HT-29 (cell line): ENCODE measurements at places on chromosomes 11 and 22.

DNA sequence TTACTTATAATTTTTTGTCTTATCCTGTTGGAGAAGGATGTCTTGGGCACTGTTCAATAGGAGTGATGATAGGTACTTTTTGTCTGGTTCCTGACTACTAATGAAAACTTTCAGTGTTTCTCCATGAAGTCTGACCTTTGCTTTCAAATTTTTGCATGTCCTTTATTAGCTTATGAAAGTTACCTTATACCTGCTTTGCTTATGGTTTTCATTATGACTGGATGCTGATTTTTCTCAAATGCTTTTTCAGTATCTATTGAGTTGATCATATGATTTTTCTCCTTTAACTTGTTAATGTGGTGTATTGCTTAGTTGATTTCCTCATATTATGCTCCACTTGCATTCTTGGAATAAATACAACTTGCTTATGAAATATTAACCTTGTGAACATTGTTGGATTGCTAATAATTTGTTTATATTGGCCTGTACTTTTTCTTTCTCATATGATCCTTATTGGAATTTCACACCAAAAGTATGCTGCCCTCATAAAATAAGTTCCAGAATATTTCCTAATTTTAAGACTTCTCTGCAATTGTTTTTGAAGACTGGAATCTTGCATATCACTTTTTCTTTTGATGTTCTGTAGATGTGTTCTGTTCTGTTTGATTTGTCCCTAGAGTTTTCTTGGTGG is 85.0 kb upstream of the SC5D start:
- DNase-seq: peak; percentile 30

DNA sequence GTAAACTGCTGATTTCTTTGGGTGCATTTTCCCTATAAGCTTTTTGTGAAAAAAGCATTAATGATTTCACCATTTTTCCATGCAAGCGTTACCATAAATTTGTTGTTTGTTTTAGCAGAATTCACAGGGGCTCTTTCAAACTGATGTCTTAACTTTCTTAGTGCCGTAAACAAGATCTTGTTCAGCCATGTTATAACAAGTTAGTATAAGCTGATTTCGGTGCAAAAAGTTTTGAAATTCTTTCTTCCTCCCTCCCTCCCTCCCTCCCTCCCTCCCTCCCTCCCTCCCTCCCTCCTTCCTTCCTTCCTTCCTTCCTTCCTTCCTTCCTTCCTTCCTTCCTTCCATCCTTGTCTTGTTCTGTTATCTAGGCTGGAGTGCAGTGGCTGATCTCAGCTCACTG is 71.7 kb upstream of the CHORDC1 start:
- no peak for DNase-seq

GRCh38 chr11:62575156-62575555 is 1.5 kb upstream of the EEF1G start:
- DNase-seq: peak; percentile 58

GRCh38 chr11:19698493-19699292 is 13.9 kb upstream of the NAV2 start:
- no peak for DNase-seq

DNA sequence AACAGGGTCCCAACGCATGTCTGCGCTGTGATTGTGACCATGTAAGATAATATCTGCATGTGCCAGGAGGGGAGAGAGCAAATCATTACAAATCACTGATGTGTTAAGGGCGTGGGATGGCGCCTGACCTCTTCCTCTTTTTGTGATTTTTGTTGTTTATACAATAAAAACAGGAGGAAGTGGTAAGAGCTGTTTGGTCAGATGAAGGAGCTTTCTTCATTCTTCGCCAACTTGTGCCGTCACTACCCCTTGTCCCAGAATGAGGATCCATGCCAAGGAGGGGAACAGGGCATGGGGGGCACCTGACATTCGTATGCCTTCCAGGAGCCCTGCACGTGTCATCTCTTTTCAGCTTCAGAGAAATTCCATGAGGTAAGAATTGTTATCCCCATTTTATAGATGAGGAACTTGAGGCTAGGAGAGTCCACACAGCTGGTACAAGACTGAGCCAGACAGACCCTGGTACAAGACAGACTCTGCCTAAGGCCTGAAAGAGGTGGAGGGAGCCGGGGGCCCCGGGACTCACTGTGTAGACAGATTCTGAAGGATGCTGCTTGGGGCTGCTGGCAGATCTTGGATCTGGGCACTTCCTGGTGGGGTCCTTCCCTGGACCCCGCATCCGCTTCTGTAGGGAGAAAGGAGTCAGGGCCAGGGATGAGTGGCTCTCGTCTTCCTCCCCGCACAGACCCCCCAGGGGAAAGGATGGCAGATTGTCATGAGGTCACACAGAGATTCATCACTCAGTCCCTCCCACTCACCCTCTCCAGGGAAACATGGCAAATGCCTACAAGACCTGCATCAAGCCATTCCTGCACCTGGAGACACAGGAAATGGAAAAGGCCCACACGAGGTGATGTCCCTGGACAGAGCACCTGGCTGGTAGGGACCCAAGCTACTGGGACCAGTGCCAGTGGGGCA is 34.6 kb downstream of the NFAM1 start:
- no peak for DNase-seq
